ENCODE measurements at places on chromosomes 12 and 14.

GRCh38 chr12:64669270-64669842, 59.1 kb downstream of the RASSF3 start:
- DNase-seq, result no peak

GRCh38 chr12:104677441-104678089, 220.8 kb downstream of the CHST11 start:
- DNase-seq, result no peak

DNA sequence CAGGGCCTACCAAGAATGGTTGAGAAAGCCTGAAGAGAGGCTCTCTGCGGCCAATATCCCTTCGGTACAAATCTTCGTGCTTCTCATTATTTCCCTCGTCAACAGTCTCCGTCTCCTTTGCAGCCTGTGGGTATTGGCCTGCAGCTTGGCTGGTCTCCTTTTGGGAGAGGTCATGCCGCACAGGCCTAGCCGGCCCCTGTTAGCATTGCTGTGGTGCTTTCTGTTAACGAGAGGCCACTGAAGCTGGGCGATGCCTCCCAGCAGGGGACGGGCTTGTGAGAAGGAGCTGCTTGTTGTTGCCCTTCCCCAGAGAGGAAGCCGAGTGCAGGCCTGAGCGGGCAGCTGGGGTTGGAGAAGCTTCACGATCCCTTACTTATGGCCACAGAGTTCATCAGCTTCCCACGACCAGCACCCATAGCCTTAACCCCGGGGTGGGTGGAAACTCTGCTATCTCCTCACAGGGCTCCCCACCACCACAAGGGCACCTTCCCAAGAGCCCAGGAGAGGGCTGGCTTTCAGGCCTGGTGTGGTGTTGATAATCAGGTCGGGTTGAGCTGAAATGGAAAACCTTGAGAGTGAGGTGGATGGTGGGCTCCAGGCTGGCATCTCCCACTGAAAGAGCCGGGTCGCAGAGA, 228.6 kb downstream of the ZFP36L1 start:
- DNase-seq, result no peak

DNA sequence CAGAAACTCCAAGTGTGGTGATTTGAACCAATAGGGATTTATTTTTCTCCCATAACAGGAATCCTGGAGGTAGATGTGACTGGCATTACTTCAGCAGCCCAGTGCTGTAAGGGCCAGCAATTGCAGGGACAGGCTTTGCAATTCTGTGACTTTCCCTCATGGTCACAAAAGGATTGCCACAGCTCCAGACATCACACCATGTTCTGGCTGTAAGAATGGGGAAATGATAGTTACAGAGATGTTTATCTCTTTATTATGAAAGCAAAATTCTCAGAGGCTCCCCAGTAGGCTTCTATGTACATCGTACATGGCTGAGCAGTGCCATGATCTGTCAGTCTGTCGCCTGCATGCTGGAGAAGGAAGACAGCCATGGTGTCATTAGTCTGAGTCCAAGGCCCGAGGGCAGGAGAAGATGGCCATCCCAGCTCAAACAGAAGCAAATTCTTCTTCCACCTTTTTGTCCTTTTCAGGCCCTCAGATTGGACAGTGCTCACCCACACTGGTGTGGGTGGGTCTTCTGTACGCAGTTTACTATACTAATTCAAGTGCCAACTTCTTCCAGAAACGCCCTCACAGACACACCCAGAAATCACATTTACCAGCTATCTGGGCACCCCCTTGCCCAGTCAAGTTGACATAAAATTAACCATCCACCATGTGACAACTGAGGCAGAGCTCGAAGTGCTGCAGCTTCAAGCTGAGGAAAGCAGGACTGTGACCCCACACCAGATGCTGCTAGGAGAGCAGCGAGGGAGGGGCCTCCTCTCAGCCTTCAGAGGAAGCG, 17.2 kb downstream of the ZBTB42 start:
- no peak for DNase-seq

GRCh38 chr12:107353312-107353711, 260.0 kb upstream of the CRY1 start:
- DNase-seq, result no peak
